BJ (cell line): ENCODE measurements at places on chromosomes 6 and 20.

DNA sequence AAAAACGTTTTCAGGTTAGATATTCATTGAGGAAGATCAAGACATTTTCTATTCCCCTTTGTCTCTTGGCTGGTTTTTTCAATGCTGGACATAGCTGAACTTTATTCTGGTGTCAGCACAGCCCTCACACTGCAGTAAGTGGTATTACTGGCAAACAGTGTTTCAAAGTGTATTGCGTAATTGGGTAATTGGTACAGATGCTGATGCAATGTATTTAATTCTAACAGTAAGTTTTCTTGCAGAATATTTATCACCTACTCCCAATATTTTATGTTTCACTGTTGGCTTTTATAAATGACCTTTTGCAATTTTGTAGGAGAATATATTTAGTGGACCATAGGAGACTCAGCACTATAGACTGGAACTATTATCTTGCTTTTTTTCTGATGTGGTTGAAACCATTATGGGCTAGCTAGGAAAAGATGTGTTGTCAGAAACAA, 287.6 kb upstream of the SOX4 start:
- DNase-seq: peak; percentile 17

DNA sequence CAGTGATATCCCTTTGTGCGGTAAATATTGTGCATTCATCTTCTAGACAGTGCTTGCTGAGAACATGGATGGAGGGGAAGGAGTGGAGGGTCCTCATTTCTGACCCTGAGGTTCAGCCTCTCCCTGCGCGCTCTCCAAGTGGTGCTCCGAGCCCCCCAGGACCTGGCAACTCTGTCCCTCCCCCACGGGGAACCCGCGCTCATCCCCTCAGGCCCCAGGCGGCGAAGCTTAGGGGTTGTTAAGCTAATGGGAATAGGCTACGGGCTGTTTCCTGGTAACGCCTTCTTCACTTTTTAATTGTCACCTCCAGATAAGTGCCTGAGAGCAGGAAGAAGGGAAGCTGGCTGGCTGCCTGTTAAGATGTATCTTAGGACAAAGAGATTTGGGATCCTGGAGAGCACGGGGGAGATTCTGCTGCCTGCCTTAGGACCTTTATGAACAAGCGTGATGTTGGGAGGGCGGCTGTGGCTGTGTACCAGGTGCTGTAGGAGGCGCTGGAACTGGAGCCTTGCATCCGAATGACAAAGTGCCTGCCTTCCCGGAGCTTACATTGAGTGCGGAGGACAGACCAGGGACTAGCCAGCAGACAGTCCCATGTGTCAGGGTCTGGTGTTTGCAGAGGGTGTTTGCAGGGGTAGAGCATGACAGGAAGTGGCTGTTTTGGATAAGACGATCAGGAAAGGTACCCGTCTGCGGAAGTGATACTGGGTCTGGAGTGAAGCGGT, 11.7 kb downstream of the TSHZ2 start:
- no peak for DNase-seq

- no peak for DNase-seq
Measured at GRCh38 chr6:63389191-63389844, 69.5 kb upstream of the LGSN start.

DNA sequence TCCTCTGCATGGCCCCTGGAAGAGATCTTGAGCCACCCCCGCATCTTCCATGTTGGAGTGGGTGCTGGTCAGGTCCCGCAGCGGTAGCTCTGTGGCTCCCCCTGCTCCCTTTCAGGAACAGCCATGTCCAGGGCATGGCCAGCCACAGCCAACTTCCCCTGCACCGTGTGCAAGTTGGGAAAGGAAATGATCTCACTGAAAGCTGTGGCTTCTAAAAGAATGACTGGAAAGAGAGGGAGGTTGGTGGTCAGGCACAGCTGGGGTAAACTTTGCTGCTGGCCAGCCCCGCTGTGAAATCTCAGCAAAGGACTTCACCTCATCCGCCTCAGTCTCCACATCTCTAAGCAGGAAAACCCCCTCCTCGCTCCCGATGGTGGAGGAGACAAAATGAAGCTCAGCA, 153.6 kb upstream of the CST7 start:
- no peak for DNase-seq

DNA sequence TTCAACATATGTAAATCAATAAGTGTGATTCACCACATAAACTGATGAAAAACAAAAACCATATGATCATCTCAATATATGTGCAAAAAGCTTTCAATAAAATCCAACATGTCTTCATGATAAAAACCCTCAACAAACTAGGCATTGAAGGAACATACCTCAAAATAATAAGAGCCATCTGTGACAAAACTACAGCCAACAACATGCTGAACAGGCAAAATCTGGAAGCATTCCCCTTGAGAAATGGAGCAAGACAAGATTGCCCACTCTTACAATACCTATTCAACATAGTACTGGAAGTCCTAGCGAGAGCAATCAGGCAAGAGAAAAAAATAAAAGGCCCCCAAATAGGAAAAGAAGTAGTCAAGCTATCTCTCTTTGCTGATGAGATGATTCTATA, 76.5 kb downstream of the OTOR start:
- DNase-seq: no peak

DNA sequence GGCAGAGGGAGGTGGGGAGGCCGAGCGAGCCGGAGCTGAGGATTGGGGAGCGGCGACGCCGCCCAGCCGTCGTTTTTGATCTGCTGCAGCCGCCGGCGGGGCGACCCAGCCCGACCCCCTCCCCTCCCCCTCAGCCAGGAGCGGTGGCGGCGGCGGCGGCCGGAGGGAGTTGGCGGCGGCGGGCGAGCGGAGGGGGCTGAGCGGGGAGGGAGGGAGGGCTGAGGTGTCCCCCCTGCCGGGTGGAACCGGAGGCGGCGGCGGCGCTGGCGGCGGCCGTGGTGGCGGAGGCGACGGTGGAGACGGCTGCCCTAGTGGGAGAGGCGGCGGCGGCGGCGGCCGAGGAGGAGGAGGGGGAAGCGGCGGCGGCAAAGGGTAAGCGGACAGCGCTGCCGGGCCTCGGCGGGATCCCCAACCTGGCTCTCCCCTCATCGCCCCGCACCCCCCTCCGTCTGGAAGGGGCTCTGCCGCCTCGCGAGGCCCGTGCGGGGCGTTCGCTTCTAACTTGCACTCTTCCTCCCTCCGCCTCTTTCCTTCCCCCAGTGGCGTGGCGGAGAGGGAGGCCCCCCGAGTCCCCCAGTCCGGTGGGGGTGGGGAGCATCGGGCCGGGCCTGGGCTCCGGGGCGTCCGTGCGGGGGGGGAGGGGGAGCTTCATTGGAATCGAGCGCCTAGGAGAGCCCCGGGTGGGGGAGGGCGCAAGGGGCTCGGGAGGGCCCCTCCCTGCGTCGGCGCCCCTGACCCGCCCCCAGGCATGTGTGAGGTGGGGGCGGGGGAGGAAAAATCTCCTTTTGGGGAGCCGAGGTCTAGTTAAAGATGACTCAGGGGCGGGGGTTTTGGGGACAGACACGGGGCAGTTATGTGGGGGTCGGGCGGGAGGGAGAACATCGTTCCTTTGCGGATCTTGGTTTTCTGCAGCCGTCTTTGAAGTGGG, at the start of gene TAB2:
Gene TAB2, plus strand, starts transcription at position 69 of the 928 bp plus-strand sequence. CDS start 52,286 bp downstream, outside the sequence.
- DNase-seq: no peak

DNA sequence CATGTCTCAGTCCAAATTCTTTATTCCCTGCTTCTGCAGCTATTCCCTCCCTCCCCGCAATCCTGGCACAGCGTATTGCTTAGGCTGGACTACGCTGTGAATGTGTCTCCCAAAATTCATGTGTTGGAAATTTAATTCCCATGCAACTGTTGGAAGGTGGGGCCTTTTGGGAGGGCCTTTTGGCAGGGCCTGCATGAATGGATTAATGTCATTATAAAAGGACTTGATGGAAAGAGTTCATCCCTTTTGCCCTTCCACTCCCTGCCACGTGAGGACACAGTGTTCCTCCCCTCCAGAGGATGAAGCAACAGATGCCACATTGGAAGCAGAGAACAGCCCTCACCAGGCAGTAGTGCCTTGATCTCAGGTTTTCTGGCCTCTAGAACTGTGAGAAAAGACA, 20.4 kb upstream of the NOTCH4 start:
- DNase-seq: no peak

- no peak for DNase-seq
Measured at GRCh38 chr20:63956664-63957003, 418 bp upstream of the UCKL1 start.

GRCh38 chr6:162478192-162478671, 249.3 kb downstream of the PRKN start:
- DNase-seq: no peak

DNA sequence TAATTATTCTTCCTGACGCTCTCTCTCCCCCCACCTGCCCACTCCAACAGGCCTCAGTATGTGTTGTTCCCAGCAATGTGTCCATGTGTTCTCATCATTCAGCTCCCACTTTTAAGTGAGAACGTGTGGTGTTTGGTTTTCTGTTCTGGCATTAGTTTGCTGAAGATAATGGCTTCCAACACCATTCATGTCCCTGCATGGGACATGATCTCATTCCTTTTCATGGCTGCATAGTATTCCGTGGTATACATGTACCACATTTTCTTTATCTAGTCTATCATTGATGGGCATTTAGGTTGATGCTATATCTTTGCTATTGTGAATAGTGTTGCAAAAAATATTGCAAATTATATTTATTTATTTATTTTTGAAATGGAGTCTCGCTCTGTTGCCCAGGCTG, 258.0 kb downstream of the TFAP2A start:
- no peak for DNase-seq

DNA sequence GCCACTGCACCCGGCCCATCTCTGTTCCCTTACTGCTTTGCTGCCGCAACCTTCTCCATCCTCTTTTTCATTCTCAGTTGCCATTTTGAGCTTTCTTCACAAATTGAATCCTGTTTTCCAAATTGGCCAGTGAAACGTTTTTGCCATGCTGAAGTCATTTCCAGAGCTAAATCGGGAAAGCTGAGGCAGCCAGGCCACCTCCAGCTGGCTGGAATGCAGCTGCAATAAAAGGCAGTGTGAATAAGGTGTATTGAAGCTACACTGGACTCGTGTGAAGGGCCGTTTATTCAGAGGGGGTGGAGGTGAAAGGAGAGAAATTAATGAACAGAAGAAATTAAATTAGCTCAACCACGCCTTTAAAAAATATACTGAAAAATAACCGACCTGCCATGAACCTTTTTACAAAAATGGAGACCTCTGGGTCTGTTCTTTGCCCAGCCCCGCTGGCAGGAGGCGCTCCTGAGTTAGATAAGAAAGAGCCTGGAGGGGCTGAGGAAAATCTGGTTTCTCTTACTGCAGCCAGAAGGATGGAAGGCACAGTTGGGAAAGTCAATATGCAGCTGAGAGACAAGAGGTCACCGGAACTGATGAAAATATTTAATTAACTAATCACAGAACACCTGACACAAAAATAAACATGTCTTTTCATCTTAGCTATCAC, 283.9 kb downstream of the FOXC1 start:
- DNase-seq: no peak

- no peak for DNase-seq
Measured at GRCh38 chr20:25083773-25084625, 2.1 kb upstream of the VSX1 start.

DNA sequence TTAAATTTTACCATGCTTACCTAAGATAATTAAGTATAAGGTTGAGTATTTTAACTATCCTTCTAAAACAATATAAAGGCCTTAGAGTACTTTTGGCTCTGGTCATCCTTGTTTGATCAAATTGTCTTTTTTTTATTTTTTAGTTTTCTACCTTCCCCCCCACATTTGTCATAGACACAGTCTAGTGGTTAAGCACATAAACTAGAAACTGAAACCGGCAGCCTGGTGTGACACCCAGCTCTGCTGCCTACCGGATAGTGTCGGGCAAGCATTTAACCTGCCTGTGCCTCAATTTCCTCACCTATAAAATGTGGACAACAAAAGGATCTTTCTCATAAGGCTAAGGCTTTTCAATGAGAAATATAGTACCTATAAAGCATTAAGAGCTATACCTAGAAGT, 21.6 kb upstream of the TULP4 start:
- no peak for DNase-seq

GRCh38 chr6:164359441-164359840, 944.9 kb downstream of the QKI start:
- DNase-seq: no peak

GRCh38 chr20:45911486-45912343, at the start of gene PLTP:
Gene PLTP, minus strand, starts transcription at chr20:45912155. Its CDS starts 703 bp downstream, at chr20:45911452.
- DNase-seq: no peak

- no peak for DNase-seq
Measured at GRCh38 chr6:34696189-34696738, 303 bp downstream of the ILRUN start.

DNA sequence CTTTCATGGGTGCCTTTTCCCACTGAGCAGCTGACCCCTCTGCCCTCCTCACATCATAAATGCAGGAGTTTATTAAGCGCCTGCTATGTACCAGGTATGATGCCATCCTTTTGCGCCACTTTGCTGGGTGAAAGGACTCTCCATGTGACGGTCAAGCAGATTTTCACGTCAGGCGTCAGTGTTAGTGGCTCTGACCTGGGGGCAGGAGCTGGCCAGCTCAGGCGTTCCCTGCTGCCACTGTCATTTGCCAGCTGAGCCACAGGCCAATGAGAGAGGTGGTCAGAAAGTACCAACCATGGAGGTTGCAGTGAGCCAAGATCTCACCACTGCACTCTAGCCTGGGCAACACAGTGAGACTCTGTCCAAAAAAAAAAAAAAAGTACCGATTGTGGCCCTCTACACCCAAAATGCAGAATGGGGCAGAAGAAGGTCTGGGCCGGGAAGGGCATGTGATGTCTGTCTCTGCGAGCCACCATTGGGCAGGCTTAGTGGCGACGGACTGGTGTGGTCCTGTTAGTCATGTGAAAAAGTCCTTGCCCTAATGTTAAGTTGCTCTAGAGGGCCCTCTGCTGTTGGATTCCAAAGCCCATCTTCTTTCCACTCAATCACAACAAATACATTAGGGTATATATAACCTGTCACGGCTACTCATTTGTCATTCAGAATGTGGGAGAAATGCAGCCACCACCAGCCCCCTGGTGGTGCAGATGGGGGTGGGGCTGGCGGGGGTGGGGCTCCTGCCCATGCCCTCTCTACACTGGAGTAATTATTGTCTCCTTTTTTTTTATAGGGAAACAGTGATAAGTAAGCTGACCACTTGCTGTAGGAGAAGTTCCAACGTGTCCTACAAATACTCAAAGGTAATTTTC, 18.4 kb upstream of the SLC22A1 start:
- no peak for DNase-seq

DNA sequence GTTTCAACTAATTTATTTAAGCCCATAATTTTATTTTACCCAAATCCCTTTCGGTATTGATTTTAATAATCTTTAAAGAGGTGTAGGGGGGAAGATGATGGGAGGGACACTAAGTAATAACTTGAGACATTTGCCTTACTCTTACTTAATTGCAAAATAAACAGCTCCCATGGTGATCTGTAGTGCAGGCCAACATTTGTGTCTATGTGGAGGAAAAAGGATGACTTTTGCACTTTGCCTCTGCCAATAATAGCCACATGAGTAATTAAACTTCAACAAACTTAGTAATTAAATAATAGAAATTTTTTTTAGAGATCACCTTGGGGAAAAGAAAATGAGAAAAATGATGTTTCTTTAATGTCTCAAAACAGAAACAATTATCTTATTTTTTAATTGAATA, 29.9 kb upstream of the CD2AP start:
- no peak for DNase-seq

DNA sequence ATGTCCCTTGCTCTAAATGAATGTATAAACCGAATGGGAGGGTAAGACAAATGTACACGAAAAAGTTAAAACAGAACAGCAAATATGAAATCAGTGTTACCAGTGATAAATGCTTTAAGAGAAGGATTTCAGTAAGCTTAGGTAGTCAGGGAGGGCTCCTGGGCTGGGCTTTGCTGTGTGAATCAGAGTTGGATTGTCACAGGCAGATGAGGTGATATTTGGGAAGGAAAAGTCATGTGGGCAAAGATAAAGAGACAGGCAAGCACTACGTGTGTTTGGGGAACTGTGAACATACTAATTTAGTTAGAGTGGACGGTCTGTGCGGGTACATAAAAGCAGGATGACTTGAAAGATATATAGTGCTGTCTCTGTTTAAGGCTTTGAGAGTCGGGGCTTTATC, 114.8 kb downstream of the CRYBG1 start:
- no peak for DNase-seq
